Aorta (tissue), 5 donors: ENCODE measurements at places on chromosomes 4 and X.

DNA sequence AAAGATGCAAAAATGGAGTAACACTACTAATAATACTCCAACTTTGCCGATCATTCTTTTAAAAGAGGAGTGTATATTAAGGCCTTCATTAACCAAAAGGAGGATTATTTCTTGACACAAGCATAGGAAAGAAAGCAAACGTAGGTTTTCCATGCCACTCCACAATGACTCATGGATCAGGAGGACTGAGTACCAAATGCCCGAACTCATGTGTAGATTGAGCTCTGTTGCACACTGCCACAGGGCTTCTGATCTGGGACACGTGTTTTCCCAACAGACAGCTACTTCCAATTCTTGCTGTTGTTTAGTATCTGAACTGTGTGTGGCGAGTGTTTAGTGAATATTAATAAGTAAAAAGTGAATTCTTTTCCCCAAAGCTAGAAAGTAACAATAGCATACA lies 131.2 kb downstream of the LDB2 start:
- DNase-seq: no peak

DNA sequence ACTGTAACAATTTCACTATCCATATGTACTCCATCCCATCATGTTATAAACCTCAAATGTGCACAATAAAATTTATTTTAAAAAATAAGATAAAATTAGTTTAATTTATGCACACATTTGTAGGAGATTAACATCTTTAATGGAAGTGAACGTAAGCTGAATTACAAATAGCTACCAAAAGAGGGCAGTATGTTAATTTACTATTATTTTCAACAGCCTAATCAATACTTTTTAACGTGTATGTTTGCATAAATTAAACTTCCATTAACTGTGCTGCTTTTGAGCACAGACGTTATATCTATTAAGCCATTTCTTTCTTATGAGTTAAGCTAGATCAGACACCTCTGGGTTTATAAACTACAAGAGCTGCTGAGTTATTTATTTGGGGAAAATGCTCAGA lies 56.5 kb upstream of the PHKA2 start:
- no peak for DNase-seq

DNA sequence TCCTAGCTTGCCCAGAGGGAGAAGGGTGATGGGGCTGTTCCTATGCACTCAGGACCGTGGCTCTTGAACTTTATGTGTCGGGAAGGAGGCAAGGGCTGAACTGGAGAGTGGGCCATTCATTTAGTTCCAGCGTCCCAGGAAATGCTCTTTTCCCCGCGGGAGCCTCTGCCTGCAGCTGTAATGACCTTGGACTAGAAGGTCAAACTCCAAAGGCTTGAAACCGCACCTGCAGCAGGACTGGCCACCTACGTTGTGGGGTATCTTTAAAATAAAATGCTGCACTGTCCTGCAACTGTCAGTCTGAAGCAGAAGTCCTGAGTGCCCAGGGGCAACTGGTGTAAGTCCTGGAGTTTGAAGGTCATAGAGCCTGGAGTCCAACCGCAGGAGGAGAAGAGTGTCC lies 61.5 kb upstream of the LSM6 start:
- DNase-seq: no peak

DNA sequence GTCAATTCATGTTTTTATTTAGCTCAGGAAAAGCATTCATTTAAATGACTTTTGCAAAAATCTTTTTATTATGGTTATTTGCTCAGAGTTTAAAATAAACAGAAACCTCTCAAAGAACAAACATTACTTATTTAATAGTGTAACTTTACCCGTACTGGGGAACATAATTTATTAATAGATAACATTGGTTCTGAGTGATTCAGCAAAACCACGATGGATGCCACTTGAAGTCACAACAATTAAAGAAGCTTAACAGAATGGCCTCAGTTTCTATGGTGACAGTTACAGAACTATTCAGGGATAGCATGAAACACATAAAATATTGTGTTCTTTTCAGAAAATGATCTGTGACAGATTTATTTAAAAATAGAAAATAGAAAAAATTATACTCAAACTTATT lies 368.7 kb downstream of the CCSER1 start:
- no peak for DNase-seq

DNA sequence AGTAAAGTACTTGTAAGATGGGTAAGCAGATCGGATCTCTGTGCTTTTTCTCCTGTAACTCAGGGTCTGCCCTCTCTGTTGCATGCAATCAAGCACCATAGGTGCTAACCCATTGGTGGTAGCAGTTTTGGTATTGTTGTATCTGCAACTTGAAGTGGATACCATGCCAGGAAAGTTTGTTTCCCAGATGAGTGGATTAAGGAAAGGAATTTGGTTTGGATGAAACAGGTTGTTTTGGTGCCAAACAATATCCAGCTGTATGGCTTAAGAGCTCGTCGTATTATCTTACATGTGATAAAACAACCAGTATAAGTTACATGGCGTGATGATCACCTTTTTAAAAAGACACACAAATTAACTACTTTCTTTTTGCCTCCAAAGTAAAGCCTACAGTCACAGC lies 280.9 kb upstream of the TENM3 start:
- no peak for DNase-seq

- DNase-seq: no peak
Measured at GRCh38 chrX:150573106-150573505, 4.7 kb downstream of the MTM1 start.

- peak; percentile 85 for DNase-seq
Measured at GRCh38 chr4:56505269-56506130, at the start of gene ARL9. TSS of gene ARL9 (plus strand) at chr4:56505791. CDS start at chr4:56505863, 72 bp downstream.

DNA sequence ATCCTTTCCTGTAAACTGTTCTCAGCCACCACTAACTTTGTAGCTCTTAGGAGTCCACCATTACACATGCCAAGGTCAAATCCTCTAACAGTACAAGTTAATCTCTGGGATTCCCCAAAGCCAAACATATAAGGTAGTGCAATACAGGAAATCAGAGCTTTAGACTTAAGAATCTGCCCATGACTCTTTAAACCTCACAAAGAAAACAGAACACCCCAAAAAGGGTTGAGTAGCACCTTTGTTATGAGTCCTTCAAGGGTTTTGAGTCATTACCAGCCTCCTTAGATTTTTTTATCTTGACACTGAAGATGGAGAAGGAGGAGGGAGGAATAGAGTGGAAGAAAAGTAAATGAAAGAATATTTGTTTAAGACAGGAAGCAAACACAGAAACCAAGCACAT lies 243.9 kb upstream of the SPANXN1 start:
- no peak for DNase-seq

DNA sequence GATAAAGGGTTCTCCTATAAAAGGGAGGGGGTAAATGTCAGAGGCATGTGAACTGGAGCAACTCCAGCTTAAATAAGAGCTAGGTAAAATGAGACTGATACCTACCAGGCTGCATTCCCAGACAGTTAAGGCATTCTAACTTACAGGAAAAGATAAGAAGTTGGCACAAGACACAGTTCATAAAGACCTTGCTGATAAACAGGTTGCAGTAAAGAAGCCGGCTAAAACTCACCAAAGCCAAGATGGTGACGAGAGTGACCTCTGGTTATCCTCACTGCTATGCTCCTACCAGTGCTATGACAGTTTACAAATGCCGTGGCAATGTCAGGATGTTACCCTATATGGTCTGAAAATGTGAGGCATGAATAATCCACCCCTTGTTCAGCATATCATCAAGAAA lies 13.1 kb upstream of the SULT1B1 start:
- DNase-seq: no peak

- DNase-seq: no peak
Measured at GRCh38 chrX:46707274-46707965, 51.5 kb downstream of the SLC9A7 start.

DNA sequence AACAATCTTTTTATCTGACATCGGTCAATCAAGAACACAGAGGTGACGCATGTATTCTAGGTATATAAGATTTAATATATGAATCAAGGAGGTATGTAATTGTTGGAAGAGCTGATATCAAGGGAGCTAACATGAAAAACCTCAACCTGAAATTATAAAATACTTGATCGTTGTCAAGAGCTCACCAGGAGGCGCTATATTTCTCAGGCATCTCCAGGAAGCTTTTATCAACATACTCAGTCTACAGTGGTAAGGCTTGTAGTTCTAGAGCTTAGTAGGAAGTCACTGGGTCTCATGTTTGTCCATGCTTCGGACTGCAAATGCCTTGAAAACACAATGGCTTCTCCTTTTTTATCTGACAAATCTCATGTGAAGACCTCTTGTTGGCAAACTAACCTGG lies 156.1 kb downstream of the GRXCR1 start:
- DNase-seq: no peak

- no peak for DNase-seq
Measured at GRCh38 chr4:15907430-15907829, 31.1 kb downstream of the FGFBP1 start.

GRCh38 chrX:83416273-83416672 lies 91.8 kb upstream of the POU3F4 start:
- no peak for DNase-seq
